Kasumi-1 (cell line): ENCODE measurements at places on chromosomes 12 and 14.

DNA sequence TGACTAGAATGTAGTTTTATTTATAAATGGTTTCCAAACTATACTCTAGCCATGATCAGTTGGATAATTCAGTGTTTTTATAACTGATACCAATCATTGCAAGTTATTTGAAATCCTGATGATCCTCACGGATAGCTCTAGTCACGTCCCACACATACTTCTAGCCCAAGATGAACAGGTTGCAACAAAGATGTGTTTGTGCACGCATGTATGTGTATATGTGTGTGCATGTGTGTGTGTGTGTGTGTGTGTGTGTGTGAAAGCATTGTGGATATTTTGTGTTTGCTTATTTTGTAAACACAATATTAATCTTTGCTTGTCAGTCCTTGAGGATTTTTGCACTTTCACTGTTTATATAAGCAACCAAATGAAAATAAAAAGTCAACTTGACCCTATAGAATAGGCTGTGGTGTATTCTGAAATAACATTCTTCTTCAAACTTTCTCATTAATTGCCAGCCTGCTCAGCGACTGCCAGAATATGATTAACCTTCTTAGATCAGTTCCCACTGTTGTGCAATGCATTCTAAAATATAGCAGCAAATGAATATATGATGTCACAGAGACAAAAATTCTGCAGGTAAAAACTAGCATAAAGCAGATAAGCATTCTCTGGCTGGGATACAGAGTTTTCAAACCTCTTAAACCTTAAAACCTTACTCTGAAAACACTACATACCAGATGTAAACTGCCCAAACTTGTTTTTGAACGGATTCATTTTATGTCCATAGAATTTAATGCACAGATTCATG lies 48.8 kb upstream of the HIF1A start:
- DNase-seq, result no peak

DNA sequence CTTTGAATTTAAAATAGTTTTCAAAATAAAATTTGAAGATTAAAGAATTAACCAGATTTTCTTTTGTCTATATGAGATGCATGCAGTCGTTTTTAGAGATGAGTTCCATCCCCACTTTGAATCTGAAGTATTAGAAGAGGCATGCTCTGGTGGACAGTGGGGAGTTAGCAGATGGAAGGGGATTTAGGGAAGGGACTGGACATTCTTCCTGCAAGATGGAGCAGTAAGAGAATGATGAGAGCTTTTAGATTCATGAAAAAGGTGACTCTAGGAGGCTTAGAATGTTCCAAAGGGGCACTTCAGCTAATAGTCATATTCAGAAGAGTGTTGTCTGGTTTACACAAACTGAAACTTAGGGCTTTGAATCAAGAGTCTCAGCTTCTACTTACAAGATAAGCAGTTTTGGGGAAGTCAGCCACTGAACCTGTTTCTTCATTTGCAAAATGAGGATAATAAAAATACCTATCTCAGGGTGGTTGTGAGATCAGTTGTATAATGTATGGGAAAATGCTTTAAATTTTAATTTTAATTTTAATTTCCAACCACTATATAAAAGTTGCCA lies 3.7 kb downstream of the ZBTB1 start:
- DNase-seq, result peak; percentile 17

GRCh38 chr14:90193925-90194324 lies 62.4 kb upstream of the PSMC1 start:
- no peak for DNase-seq

- no peak for DNase-seq
Measured at GRCh38 chr14:69052181-69052601, 73.1 kb upstream of the ACTN1 start.
